ENCODE measurements at places on chromosomes 11 and 22.

DNA sequence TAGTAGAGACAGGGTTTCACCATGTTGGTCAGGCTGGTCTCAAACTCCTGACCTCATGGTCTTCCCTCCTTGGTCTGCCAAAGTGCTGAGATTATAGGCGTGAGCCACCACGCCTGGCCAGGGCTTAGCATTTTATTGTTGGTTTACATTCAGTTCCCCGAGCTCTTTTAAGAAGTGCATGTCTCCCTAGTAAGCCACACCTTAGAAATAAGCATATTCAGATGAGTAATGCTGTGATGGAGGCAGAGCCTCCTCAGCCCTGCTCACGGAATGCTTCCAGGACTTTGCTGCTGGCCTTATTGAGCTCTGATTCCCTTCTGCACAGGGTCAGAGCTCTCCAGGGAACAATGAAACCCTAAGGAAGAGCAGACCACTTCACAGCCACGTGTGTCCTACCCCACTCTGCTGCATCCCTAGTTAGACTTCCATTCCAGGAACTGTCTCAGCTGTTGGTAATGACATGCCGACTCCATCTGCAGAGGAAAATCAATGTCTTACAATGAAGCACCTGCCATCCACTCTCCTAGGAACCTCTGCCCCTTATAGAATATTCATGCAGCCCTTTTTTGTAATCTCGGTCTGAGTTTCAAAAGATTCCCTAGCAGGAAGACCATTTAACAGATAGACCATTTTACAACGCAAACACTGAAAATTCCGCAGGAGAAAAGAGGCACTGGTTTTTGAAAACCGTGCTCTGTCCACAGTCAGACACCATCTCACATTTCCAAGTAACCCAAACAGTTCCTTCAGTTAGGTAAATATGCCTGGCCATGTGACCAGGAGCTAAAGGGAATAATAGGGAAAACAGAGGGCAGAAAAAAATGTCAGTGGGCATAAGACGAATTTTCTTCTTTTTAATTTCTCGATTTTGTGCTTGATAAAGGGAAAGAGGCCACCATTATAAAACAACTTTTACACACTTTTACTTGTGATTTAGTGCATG is 1.7 kb upstream of the JAM3 start:
- DNase-seq = no peak

- no peak for DNase-seq
Observed at GRCh38 chr11:16034074-16034473, 322.3 kb downstream of the SOX6 start.

DNA sequence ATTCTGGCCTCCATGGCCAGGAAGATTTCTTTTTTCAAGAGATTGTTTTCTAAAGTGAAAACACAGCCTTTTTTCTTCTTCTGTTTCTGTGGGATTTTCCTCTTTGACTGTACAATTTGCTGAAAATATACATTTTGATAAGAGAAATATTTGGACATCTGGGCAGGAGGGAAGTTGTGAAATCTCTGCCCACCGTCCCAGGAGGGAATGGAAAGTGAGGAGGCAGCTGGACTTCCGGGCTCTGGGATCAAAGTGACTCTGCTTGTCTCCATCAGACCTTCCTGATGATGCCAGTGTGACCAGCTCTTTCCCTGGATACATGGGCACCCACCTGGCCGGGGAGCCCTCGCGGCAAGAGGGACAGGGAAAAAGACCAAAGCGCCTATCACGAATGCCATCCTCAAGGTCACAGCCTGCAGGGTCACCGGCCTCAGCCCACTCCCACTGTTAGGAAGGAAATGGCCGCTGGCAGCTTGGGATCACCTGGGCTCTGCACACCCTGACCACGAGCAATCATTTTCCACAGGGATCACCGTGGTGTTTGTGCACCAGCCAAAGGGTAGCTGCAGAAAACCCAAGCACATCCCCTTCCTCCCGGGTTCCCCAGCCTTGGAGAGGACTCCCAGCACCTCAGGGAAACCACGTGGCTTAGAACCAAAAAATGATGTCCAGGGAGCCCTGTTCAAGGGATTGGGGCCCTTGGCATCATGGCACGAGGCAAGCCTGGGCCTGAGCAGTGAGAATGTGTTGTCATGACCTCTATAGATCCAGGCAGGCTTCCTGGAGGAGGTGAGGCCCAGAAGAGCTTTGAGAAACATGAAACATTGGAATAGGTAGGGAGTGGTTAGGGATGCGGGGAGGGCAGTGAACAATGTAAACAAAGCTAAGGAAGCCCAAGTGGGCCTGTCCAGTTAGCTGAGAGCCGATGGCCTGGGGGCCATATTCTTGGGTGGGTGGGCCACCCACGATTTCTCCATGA is 29.1 kb upstream of the CCND1 start:
- no peak for DNase-seq

GRCh38 chr11:14544611-14545010 is 24.4 kb upstream of the PSMA1 start:
- DNase-seq = no peak

GRCh38 chr11:486189-486588 is 20.9 kb downstream of the RNH1 start:
- no peak for DNase-seq

DNA sequence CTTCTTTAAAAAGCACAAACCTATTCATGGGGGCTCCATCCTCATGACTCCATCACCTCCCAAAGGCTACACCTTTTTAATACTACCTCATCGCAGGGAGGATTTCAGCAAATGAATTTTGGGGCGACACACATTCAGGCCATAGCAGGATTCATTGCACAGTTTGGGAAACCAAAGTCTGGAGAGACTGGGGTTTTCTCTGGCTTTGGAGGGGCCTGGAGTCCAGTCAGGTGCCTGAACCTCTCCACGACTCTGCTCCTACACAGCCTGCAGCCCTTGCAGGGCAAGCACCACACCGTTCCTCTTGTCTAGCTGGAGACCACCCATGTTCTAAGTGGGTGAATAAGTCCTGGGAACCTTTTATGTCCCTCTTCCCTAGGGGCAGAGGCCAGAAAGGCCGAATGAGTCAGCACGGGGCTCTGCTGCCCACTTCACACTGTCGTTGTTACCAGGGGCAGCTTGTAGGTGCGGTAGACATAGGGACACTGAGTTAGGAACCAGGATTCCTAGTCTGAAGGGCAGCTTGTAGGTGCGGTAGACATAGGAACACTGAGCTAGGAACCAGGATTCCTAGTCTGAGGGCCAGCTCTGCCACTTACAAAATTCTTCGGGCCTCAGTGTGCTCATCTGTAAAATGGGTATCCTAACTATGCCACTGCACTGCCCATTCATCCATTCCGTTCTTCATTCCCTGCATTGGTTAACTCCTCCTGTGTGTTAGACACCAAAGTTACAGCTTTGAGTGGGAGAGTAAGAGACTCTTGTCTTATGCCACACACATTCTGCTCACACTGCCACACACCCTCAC is 251.7 kb upstream of the B3GAT1 start:
- no peak for DNase-seq

DNA sequence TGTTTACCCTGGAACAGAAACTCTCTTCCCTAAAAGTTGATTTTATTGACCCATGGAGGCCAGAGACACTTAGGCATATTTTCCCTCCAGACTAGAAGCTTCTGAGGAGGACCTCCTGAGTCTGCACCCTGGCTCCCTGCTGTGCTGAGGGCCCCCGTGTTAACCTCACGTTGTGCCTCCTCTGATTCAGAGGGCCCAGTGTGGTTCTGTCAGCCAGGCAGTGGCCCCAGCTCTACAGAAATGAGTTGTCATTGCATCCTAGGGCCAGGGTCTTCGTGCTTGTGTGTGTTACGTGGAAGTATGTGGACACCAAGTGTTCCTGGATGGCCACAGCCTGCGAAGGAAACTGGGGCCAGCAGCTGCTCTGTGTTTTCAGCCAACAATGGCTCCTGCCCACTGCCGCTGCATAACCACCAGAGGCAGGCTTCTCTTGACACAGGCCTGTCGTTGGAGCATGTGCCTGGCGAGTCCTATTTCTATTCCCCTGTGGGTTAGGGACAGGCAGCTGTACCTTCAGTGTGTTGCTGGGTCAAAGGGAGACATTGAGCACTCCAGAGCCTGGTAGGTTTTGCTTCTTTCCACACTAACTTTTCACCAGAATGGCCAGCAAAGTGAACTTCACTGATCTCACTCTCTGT is 44.5 kb downstream of the MED15 start:
- no peak for DNase-seq

- DNase-seq = no peak
Observed at GRCh38 chr22:42080287-42080686, 787 bp downstream of the SMDT1 start.

DNA sequence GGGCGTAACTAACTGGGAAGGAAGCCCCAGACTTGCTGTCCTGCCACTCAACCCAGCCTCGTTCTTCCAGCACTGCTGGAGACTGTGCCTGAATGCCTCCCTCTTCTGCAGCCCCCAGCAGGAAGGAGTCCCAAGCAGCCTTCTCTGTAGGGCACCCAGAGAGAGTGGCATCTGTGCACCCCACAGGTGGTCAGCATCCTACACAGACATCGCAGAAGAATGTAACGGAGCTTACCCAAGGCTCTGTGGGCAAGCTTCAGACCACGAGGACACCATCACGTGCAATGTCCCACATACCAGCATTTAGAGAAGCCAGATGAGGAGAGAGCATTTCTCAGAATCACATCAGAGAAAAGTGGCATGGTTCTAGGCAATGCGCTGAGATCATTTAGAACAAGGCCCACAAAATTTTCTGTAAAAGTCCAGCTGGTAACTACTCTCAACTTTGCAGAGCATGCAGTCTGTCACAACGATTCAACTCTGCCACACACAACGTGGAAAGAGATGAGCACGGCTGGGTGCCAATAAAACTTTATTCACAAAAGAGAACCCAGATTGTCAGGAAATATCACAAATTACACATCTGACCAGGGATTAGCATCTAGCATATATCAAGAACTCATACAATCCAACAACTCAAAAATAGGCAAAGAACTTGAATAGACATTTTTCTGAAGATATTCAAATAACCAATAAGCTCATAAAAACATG is 33.4 kb downstream of the SHANK2 start:
- no peak for DNase-seq

DNA sequence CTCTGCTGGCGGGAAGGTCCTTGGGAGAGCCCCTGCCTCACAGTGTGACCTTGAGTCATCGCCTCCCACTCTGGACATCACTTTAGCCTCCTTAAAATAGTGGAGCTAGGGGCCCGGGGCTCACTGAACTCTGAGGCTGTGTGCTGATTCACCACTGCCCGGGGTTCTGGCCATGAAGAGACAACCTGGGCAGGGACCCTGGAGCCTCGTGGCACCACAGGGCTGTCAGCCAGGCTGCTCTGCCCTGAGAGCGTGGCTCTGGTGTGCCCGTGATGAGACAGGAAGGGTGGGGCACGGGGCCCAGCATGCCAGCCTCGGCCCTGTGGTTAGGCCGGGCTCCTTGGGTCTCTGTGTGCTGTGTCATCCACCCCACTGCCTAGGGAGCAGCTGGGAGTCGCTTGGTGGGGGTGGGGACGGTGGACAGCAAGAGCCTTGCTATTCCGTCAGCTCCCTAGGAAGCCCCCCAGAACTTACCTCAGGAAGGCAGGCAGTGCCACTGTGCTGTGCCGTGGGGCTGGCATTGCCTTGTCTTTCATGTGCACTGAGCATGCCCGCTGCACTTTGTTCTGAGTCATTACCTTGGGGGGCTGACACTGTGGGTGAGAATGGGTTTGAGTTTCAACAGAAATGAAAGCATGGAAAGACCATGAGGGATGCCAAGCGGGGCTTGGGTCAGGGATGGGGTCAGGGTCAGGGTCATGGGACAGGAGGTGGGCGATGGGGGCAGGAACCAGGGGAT is 31.7 kb downstream of the TPCN2 start:
- DNase-seq = no peak
